Stimulated activated CD8-positive, alpha-beta memory T cell treated with anti-CD3 and anti-CD28 coated beads, Interleukin-4, amount 100 ng/mL, for 4 hours (primary cell): ENCODE measurements at places on chromosomes 2 and 18.

DNA sequence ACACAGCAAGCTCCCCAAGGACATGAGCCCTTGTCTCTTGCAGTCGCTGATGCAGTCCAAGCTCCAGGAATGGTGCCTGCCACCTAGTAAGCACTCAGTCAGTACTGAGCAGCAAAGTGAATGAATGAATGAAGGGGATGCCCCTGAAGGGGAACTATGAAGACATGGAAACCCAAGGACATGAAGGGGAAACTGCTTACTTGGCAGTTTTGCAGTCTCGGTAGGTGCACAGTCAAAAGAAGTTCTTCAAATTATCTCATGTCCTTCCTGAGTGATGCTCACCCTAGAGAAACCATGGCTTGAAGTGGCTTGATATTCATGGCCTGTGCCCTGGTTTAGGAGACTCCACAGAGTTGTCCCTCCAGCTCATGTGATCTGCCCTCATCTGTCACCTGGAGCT is 102.1 kb upstream of the DLX2 start:
- no peak for DNase-seq

DNA sequence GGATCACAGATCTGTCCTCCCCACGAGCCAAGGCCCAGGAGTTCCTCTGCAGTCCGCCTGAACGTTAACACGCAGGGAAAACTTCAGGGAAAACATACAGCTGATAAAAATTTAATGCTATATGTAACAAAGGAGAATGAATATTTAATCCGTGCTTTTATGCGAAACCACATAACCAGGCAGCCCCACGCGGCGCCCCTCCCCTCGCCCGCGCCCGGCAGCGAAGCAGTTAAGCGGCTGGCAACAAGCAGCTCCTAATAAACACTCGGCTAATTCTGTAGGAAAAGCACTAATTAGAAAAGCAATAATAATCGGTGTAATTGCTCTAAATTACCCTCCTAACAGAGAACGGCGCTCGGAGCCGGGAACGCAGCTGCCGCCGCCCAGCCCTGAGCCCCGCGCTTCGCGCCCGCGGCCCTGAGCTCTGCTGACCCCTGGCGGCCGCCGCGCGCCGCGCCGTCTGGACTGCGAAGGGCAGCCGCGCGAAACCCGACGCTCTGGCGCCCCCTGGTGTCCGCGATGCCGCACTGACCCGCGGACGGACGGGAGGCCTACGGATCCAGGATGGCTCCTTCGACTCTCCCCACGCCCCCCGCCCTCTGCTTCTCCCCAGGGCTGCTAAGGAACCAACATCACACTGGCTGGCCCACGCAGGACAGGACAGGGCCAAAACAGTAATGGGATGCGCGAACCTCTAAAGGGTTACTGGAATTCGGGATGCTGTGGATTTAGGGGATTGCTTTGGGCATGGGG is 181.4 kb downstream of the SMAD2 start:
- peak; percentile 58 for DNase-seq

DNA sequence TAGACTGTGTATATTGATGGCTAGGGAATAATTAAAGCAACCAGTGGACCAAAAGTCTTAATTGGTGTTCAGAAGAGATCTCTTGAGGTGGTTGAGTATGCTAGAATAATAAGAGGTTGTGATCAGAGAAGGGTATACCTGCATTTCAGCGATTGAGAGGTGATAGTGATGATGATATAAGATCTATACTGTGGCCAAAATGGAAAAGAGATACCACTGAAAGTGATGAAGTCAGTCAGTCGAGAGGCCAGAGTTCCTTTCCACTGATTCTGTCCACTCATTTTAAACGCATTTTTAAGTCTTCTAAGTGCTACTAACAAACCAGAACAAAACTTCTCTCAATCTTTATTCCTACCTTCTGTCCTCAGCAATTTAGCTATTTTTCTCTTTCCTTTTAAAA is 32.9 kb downstream of the ACTR3 start:
- DNase-seq, result no peak

GRCh38 chr2:97998431-97999005 is 2.8 kb upstream of the TMEM131 start:
- DNase-seq, result no peak

GRCh38 chr2:68733365-68733764 is 1.2 kb upstream of the ARHGAP25 start:
- no peak for DNase-seq

GRCh38 chr2:138060301-138060635 is 96.0 kb downstream of the HNMT start:
- no peak for DNase-seq

DNA sequence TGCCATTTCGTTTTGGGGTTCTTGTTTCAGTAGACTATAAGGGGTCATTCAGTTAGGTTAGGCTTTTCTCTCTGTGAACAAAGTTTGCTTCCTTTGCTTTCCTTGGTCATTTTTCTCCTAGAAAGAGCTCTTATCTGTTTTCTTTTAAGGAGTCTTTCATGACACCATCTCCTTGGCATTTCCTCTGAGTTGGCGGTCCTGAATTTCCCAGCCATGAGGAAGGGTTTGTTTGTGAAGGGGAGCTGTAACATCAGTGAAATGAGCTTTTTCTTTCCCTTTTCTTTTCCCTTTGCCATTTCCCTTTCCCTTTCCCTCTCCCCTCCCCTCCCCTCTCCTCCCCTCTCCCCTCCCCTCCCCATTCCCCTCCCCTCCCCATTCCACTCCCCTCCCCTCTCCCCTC is 61.7 kb downstream of the MAP4K4 start:
- DNase-seq, result no peak

DNA sequence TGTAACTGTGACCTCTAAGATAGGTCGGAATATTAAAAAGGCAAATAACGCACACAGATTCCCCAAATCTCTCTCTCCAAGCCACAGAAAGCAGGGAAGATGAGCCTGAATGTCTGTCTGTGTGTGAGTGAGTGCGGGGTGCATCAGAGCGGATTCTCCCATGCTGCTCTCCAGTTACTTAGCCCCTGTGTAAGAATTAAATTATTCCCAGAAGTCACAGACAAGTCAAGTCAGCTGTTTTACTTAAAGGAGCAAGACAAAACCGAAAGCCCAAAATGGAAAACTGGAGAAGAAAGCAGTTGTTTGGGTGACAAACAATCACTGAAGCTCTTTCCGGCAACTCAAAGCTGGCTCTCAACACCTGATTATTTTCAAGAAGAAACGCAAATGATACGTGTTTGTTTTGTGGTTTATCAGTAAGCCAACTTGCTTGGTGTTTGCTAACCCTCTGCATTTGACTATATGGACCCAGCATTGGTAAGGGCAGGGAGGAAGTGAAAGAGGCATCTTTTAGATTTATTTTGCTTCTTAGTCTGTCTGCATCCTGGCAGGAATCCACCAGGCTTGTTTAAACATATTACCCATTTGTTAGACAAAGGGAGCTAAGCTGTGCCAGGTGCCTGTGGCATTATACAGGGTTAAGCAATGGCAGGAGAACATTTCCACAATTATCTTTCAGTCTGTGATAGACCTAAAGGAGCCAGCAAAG is 121.5 kb upstream of the CREB1 start:
- no peak for DNase-seq

- no peak for DNase-seq
These were observed 658.4 kb downstream of the NYAP2 start for GRCh38 chr2:226057914-226058313.

GRCh38 chr2:231163414-231164095 is 34.9 kb upstream of the ARMC9 start:
- DNase-seq, result no peak

DNA sequence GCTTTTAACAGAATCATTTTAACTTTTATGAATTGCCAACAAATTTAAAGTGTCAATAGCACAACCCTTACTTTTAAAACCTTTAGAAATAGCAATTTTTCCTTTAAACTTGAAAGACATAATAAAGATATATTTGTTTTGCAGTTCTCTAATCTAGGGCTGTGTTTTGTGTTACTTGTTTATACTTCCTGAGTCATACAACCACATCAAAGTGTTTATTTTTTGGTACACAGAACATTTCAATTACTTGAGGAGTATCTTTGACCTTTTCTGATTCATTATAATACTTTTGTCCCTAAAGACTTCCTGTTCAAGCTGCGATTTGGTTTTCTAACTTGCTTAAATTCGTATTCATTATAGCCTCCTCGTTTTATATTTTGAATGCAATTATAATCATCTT is 21.8 kb downstream of the TYW5 start:
- DNase-seq, result no peak

DNA sequence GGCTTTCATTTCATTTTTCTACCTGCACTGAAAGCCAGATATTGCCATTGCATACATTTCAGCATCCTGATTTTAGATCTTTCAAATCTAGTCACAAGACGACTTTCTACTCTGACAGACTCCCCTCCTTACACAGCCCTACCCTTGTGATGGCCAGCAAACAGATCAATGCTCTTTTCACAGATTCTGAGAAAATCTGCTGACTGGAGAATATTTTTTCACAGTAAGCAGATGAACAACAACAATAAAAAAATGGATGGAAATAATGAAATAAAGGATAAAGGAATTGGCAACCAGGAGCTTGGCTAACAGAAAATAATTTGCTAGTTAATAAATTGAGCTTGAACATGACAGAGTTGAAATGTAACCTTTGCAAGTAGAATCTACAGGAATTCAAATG is 527.2 kb downstream of the IRS1 start:
- no peak for DNase-seq

DNA sequence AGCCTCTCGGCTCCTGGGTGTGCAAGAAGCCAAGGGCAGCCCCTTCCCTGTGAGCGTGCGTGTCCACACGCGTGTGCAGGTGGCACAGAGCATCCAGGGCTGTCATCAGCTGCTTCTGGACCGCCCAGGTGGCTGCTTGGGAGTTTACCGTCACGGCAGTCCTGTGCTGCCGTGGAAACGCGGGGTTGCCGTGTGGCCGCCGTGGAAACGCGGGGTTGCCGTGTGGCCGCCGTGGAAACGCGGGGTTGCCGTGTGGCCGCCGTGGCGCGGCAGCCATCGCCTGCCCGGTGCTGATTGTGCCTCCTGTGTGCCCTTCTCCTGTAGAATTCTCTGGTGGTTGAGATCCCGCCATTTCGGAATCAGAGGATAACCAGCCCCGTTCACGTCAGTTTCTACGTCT is 71.4 kb downstream of the NFATC1 start:
- no peak for DNase-seq

- no peak for DNase-seq
These were observed 523.5 kb downstream of the LRRTM4 start for GRCh38 chr2:76998704-76999103.

DNA sequence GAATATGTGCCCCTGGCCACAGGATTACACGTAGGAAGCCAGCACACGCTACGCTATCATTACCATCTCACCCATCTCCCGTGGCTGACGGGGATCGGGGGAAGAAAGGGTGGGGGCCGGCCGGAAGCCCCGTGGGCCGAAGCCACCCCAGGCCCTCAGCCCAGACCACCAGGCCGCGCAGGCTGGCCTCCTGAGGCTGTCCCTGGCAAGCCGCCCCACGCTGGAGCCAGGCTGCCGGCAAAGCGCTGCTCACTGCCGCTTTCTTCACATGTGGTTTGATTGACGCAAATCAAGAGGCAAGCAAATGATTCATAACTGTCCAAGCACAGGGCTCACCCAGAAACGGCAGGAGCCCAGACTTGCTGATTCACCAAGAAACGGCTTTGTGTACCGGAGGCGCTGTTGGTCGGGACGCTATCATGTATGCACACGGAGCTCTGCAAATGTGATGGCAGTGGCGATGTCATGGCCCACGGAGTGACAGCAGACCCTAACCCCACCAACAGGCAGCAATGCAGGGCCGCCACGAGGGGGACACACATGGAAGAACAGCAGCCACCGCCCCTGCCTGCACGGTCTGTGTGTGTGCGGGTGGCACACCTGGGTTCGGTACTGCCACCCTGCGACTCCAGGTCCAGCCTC is 125.7 kb downstream of the HDAC4 start:
- peak; percentile 70 for DNase-seq

DNA sequence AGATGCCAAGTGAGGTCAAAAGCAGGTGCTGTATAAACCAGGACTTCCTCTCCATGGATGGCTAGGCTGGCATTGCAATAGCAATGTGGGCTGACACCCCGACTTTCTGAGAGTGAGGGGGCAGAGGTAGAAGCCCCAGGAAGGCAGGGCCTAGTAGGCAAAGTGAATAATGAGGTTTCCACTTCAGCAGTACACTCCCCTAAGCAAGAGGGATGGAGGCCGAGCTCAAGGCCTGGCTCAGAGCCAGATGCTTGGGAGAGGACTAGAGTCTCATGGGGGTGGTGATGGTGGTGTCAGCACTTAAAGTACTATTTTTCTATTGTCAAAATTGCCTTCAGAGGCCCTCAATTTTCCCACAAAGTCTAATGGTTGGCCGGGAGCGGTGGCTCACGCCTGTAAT is 41.6 kb upstream of the HK2 start:
- DNase-seq, result no peak

DNA sequence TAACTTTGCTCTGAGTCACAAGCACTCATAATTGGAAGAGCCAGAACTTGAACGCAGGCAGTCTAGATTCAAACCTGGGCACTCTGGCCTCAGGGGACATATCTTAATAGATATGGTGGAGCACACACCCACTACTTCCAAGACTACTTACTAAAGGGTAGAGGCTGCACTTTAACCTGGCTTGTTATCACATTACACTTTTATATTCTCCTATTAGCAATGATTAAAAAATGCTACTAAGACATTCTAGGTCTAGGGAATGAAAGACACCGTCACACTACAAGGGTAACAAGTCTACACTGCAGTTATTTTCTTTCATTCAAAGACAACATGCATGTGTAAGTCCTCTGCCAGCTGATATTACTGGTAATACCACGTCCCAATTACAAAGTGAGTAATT is 258.8 kb downstream of the ZNF521 start:
- DNase-seq, result no peak

DNA sequence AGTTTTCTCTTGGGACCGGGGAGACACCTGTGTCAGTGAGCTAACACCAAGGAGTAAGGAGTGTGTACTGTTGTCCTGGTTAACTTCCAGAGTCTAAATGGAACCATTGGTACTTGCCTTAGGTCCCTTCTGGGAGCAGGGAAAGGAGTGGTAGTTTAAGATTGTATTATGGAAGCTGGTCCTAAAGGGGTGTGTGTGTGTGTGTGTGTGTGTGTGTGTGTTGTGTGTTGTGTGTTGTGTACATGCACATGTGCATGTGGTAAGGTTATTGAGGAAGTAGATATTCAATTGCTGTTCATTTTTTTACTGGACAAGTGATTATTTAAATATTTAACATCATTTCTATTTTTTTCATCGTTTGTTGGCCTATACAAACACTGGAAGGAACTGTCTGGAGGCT is 1.4 kb downstream of the APLF start:
- DNase-seq, result no peak

GRCh38 chr2:174764280-174765255 is at the start of gene CHRNA1:
Gene CHRNA1 (minus strand): TSS chr2:174764472. CDS start chr2:174764394, 78 bp downstream.
- DNase-seq, result no peak

DNA sequence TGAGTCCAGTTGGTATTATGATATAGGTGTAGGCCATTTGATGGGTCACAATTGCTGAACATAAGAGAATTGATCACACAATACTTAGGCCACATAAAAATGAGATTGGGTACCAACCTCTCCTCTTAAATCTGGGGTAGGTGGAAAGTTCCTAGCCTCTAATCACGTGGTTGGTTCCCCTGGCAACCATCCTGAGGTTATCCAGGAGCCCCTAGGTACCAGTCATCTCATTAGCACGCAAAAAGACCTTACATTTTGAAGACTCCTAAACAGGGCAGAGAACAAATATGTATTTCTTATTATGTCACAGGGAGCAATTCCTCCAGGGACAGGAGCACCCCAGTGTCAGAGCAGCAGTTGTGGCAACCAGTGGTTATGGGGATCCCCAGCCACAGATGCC is 12.7 kb upstream of the SELENOI start:
- DNase-seq, result no peak

GRCh38 chr2:132595186-132595585 is 74.8 kb downstream of the LYPD1 start:
- no peak for DNase-seq
